ENCODE measurements at places on chromosomes 4 and X. TPM values are rescaled to one million over a fixed set of nuclear protein-coding genes. Genes with fewer than 3 reads are reported as not detected.

- no peak overlapping the region for H3K27ac ChIP-seq
- no peak for DNase-seq
- no peaks in the 10 kb centered on the region for H3K4me1 ChIP-seq
- no peak overlapping the region for H3K4me3 ChIP-seq
- H3K27me3 ChIP-seq, result peaks cover 20% of the 10 kb centered on the region
Observed at GRCh38 chr4:8644461-8644891, 51.9 kb downstream of the CPZ start.

GRCh38 chr4:81071013-81071412, 40.5 kb downstream of the BMP3 start:
- no peak for DNase-seq
- no peaks in the 10 kb centered on the region for H3K36me3 ChIP-seq
- no peaks in the 10 kb centered on the region for H3K27me3 ChIP-seq
- H3K4me3 ChIP-seq, result no peak overlapping the region
- no peak overlapping the region for H3K27ac ChIP-seq
- H3K4me1 ChIP-seq, result no peaks in the 10 kb centered on the region

The TMEM35A gene
- total RNA-seq, result not detected

- H3K27me3 ChIP-seq, result no peaks in the 10 kb centered on the region
- H3K4me3 ChIP-seq, result no peak overlapping the region
- no peak overlapping the region for H3K27ac ChIP-seq
- H3K4me1 ChIP-seq, result peaks cover 29% of the 10 kb centered on the region
Observed at GRCh38 chr4:123588631-123589241, 192.1 kb downstream of the SPRY1 start.

The EFHC2 gene
- not detected for total RNA-seq

The TMPRSS11B gene
- total RNA-seq, result not detected

The CT45A5 gene
- total RNA-seq, result not detected

GRCh38 chr4:8434251-8435073, 6.1 kb downstream of the ACOX3 start:
- H3K4me3 ChIP-seq, result no peak overlapping the region
- no peak overlapping the region for H3K27ac ChIP-seq
- no peaks in the 10 kb centered on the region for H3K27me3 ChIP-seq

GRCh38 chr4:154953691-154954090, 172.6 kb downstream of the RBM46 start:
- H3K27ac ChIP-seq, result no peak overlapping the region
- no peaks in the 10 kb centered on the region for H3K4me1 ChIP-seq
- H3K4me3 ChIP-seq, result no peak overlapping the region
- no peaks in the 10 kb centered on the region for H3K36me3 ChIP-seq
- no peaks in the 10 kb centered on the region for H3K27me3 ChIP-seq

GRCh38 chr4:67869580-67870190, 14.1 kb downstream of the TMPRSS11D start:
- no peak for DNase-seq
- H3K4me3 ChIP-seq, result no peak overlapping the region
- no peaks in the 10 kb centered on the region for H3K27me3 ChIP-seq
- H3K4me1 ChIP-seq, result no peaks in the 10 kb centered on the region
- no peak overlapping the region for H3K27ac ChIP-seq
- no peaks in the 10 kb centered on the region for H3K36me3 ChIP-seq

The ADAM29 gene
- total RNA-seq, result not detected

The PLXNB3 gene
- total RNA-seq, result 1.2 TPM

GRCh38 chr4:30763321-30763727, 43.2 kb downstream of the PCDH7 start:
- no peak overlapping the region for H3K27ac ChIP-seq
- H3K4me3 ChIP-seq, result no peak overlapping the region
- no peak for DNase-seq
- no peaks in the 10 kb centered on the region for H3K36me3 ChIP-seq
- no peaks in the 10 kb centered on the region for H3K27me3 ChIP-seq
- no peaks in the 10 kb centered on the region for H3K4me1 ChIP-seq

The H2BW2 gene
- not detected for total RNA-seq

DNA sequence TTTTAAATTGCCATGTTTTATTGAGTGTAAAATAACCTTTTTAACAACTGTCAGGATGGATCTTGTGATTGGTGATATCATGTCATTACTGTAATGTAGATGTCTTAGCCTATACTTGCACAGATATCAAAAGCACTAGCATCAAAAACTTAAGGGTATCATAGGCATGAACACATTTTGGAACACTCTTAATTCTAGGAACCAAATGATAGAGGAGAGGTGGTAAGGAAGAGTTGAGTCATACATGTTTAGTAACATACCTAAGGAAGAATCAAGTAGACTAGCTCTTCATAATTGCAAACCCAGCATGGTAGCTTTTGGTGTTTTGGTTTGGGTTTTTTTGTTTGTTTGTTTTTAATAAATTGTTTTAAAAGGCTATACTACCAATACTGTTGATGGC, 43.4 kb downstream of the SMARCAD1 start:
- H3K27me3 ChIP-seq, result no peaks in the 10 kb centered on the region
- H3K4me1 ChIP-seq, result no peaks in the 10 kb centered on the region
- H3K27ac ChIP-seq, result no peak overlapping the region

- H3K27ac ChIP-seq, result no peak overlapping the region
- H3K27me3 ChIP-seq, result no peaks in the 10 kb centered on the region
- H3K36me3 ChIP-seq, result no peaks in the 10 kb centered on the region
- DNase-seq, result no peak
- no peaks in the 10 kb centered on the region for H3K4me1 ChIP-seq
Observed at GRCh38 chr4:11312389-11312788, 116.3 kb downstream of the HS3ST1 start.

The BRCC3 gene
- total RNA-seq, result 24.3 TPM

The NEIL3 gene
- 8.4 TPM for total RNA-seq

- H3K4me1 ChIP-seq, result no peaks in the 10 kb centered on the region
- no peak overlapping the region for H3K4me3 ChIP-seq
- H3K27ac ChIP-seq, result no peak overlapping the region
Observed at GRCh38 chr4:518569-519083, 19.6 kb downstream of the PIGG start.

DNA sequence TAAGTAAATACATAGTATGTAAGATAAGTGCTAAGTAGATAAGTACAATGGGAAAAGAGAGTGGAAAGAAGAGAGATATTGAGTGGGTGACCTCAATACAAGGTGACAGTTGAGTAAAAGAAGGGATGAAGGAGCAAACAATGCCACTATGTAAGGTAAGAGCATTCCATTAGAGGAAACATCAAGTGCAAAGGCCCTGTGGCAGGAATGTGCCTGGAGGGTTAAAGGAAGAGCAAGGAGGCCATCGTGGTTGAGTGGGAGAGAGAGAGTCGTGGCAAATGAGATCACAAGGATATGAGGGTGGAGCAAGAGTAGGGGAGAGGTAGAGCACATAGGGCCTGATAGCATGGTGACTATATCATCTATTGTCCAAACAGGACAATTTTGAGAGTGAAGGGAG, 13.4 kb downstream of the EDNRA start:
- no peak overlapping the region for H3K4me3 ChIP-seq
- no peaks in the 10 kb centered on the region for H3K4me1 ChIP-seq
- no peak for DNase-seq
- H3K27me3 ChIP-seq, result no peaks in the 10 kb centered on the region
- no peak overlapping the region for H3K27ac ChIP-seq

GRCh38 chr4:186260504-186261448, 5.2 kb upstream of the F11 start:
- peak overlapping the region; percentile 93 for H3K27ac ChIP-seq
- no peaks in the 10 kb centered on the region for H3K27me3 ChIP-seq
- peaks cover 64% of the 10 kb centered on the region for H3K4me1 ChIP-seq
- peak overlapping the region; percentile 42 for H3K4me3 ChIP-seq

GRCh38 chr4:116118221-116118620, 967.2 kb downstream of the TRAM1L1 start:
- H3K36me3 ChIP-seq, result no peaks in the 10 kb centered on the region
- H3K27ac ChIP-seq, result no peak overlapping the region
- no peak for DNase-seq
- H3K4me1 ChIP-seq, result no peaks in the 10 kb centered on the region
- H3K27me3 ChIP-seq, result no peaks in the 10 kb centered on the region

- no peak for DNase-seq
- H3K27me3 ChIP-seq, result no peaks in the 10 kb centered on the region
- H3K4me1 ChIP-seq, result no peaks in the 10 kb centered on the region
- H3K36me3 ChIP-seq, result no peaks in the 10 kb centered on the region
- H3K4me3 ChIP-seq, result no peak overlapping the region
- H3K27ac ChIP-seq, result no peak overlapping the region
Observed at GRCh38 chr4:87512400-87512799, 16.8 kb downstream of the SPARCL1 start.

GRCh38 chrX:82224961-82225360, 1023.1 kb downstream of the SH3BGRL start:
- DNase-seq, result no peak
- no peaks in the 10 kb centered on the region for H3K4me1 ChIP-seq
- H3K27me3 ChIP-seq, result no peaks in the 10 kb centered on the region
- H3K27ac ChIP-seq, result no peak overlapping the region
- H3K36me3 ChIP-seq, result no peaks in the 10 kb centered on the region

DNA sequence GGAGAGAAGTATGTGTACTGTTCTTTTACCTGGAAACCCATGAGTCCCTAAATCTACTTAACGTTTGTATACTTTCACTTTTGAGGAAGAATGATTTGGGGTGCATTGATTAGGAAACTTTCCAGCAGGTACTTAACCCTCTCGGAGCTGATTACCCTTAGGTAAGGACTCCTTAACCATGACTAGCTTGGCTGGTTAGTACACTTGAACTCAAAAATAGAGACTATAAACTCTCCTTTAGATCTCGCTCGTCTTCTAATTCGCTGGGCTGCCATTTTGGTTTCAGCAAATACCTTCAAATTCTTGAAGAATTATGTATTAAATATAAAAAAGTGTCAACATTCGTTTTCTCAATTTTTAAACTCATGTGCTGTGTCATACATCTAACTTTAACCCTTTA, 2.0 kb downstream of the USP9X start:
- peak overlapping the region; percentile 96 for H3K4me3 ChIP-seq
- no peaks in the 10 kb centered on the region for H3K36me3 ChIP-seq
- DNase-seq, result no peak
- peak overlapping the region; percentile 100 for H3K27ac ChIP-seq

GRCh38 chrX:617891-618290, 12.7 kb upstream of the SHOX start:
- H3K36me3 ChIP-seq, result no peaks in the 10 kb centered on the region
- H3K4me3 ChIP-seq, result no peak overlapping the region
- DNase-seq, result no peak
- no peaks in the 10 kb centered on the region for H3K27me3 ChIP-seq

GRCh38 chr4:8849266-8850073, 22.2 kb downstream of the HMX1 start:
- H3K36me3 ChIP-seq, result no peaks in the 10 kb centered on the region
- no peaks in the 10 kb centered on the region for H3K4me1 ChIP-seq
- H3K27me3 ChIP-seq, result peaks cover 54% of the 10 kb centered on the region
- DNase-seq, result no peak
- H3K27ac ChIP-seq, result no peak overlapping the region

- H3K27ac ChIP-seq, result no peak overlapping the region
- DNase-seq, result no peak
- H3K4me3 ChIP-seq, result no peak overlapping the region
- H3K27me3 ChIP-seq, result no peaks in the 10 kb centered on the region
Observed at GRCh38 chr4:173647902-173648301, 117.9 kb upstream of the HAND2 start.

DNA sequence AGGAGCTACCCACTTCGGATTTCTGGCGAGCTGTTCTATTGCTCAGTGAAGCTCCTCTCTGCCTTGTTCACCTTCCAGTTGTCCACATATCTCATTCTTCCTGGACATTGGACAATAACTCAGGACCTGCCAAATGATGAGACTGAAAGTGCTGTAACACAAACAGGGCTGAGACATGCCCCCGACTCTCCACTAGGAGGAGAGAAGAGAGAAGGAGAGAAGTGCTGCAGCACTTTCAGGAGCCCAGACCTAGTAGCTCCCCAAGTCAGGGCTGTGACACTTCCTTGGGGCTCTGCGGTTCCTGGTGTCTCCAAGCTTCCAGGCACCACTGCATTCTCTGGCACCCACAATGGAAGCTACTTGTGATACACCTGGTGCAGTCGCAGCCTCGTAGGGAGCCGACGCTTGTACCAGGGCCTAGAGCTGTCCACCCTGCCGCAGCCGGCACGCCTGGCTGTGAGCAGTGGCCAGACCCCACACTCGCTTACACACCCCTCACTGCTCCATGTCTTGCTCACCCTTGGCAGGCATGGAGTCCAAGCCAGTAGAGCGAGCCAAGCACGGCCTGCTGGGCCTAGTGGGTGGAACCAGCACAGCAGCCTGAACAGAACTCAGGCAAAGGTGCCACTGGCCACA, 234.9 kb downstream of the TECRL start:
- H3K27me3 ChIP-seq, result no peaks in the 10 kb centered on the region
- H3K36me3 ChIP-seq, result no peaks in the 10 kb centered on the region
- H3K27ac ChIP-seq, result no peak overlapping the region

GRCh38 chrX:2710041-2710840, 19.1 kb downstream of the CD99 start:
- H3K4me3 ChIP-seq, result no peak overlapping the region
- peaks cover 32% of the 10 kb centered on the region for H3K4me1 ChIP-seq
- no peaks in the 10 kb centered on the region for H3K27me3 ChIP-seq
- peaks cover 29% of the 10 kb centered on the region for H3K36me3 ChIP-seq
- no peak for DNase-seq

DNA sequence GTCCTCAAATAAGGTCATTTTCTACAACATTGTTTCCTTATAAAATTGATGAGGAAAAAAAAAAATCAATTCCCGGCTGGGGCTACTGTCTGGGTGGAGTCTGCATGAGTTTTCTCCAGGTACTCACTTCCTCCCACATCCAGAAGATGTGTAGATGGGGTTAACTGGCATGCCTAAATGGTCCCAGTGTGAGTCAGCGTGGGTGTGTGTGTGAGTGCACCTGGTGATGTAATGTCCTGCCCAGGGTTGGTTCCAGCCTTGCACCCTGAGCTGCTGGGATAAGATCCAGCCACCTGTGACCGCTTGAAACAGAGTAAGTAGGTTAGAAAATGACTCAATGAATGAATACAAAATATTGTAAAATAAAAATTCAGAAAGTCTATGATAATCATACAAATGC, 11.1 kb downstream of the USP26 start:
- H3K27me3 ChIP-seq, result no peaks in the 10 kb centered on the region
- DNase-seq, result no peak
- no peak overlapping the region for H3K27ac ChIP-seq
- no peaks in the 10 kb centered on the region for H3K36me3 ChIP-seq
- no peak overlapping the region for H3K4me3 ChIP-seq

DNA sequence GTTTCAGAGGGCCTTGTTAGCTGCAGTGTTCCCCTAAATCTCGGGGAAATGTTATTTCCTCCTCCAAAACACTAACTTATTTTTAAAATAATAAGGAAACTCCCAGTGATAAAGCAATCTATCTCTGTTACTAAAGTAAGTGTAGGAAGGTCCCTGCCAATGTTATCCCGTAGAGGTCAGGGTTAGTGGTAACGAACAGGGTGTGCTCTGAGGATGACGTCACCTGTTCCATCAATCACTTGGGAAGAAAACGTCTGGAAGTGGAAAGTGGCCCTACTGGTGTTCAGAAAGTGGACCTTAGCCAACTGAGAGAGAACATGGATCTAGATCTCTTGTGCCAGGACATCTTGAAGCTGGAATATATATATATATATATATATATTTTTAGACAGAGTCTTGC, 249.5 kb downstream of the BCOR start:
- H3K36me3 ChIP-seq, result no peaks in the 10 kb centered on the region
- no peaks in the 10 kb centered on the region for H3K27me3 ChIP-seq
- H3K4me1 ChIP-seq, result no peaks in the 10 kb centered on the region
- no peak overlapping the region for H3K4me3 ChIP-seq
- no peak for DNase-seq
